Upper lobe of left lung (tissue), 6 donors: ENCODE measurements at places on chromosomes 11 and 22. TPM values are rescaled to one million over a fixed set of nuclear protein-coding genes. Genes with fewer than 3 reads are reported as not detected.

Gene LRRC74B
- 4.6 TPM for total RNA-seq

- no peak for DNase-seq
Measured at GRCh38 chr11:107131756-107132155, 113.5 kb upstream of the GUCY1A2 start.

DNA sequence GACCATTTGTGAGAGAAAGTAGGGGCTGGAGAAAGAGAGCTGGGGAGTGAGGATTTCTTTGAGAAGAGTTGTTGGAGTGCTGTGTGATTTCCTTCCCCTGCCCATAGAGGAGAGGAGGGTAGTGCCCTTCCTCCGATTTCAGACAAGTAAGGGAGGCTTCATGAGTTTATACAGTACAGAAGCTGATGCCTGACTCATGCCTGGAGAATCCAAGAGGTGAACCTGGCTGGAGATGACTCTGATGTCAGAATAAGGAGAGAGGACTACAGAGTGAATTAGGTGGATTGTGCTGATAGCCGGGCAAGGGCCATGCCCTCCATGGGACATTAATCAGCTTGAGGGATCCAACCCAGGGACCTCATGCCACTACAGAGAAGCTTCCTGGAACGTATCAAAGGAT is 91.6 kb downstream of the FAR1 start:
- no peak for DNase-seq

Gene CSNK2A3
- 4.7 TPM for total RNA-seq

DNA sequence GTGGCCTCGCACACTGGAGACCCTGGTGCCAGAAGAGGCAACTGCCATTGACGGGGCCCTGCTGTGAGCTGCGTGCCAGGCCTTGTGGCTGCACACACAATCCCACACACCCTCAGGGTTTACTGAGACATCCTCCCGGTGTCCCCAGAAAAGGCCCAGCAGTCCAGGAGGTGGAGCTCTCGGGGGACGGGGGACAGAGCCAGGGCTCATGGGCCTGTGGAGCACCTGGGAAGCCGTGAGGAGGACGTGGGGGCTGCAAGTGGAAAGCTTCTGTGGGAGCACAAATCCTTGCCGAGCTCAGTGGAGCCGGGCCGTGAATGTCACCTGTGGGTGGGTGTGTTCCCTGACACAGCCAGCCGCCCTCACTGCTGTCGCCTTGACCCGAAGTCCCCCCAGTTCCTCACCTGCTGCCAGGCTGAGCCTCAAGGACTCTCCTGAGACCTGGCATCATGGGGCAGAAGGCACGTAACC is 609.7 kb downstream of the TBC1D22A start:
- DNase-seq, result no peak

DNA sequence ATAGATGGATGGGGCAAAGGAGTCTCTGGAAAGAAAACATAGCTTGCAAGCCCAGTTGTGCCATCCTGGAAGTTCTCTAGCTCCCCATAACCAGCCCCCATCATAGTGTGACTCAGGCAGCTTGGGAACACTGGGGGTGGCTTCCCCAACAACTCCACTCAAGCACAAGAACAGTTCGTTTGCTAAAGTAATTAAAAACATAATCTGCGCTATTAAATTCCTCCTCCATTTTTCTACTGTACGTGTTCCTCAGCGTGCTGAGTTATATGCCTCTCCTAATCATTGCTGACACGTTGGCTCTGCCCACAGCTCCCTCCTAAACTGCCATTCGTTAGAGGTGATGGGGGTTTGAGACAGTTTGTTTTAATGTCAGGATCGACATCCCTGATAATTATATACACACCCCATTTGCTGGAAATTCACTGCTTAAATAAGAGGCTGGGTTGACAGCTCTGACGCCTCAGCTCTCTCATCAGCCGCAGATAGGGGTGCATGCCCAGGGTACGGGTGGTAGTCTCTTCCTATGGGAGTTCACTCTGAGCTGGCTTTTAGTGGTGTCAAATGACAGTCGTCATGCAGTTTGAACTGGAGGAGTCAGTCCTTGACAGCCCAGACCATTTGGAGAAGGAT is 59.5 kb upstream of the SEZ6L start:
- DNase-seq, result no peak

- no peak for DNase-seq
Measured at GRCh38 chr11:1532014-1532586, 40.0 kb downstream of the DUSP8 start.

DNA sequence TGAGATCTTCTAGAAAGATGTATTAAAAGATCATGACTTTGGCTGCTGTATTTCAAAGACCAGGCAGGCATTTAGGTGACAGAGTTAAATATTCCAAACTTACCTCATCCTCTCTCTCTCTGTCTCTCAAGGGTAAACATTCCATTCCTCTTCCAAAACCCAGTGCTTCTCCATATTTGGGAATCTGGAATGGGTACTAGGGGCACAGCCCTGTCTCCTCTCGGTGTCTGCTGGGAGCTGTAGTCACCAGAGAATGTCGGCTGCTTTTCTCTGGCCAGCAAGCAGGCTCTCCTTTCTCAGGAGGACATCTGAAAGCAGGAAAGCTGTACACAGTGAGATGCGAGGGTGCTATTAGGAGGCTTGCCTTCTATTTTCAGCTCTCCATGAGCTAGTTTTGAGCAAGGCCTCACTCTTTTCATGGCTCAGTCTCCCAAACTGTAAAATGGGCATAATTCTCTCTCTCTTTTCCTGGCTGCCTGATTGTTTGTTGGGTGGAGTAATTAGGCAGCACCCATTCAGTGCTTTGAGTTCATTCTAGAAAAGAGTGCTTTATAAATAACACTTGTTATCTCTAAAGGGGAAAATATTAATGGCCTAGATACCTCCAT is 9.3 kb upstream of the PEX26 start:
- no peak for DNase-seq

DNA sequence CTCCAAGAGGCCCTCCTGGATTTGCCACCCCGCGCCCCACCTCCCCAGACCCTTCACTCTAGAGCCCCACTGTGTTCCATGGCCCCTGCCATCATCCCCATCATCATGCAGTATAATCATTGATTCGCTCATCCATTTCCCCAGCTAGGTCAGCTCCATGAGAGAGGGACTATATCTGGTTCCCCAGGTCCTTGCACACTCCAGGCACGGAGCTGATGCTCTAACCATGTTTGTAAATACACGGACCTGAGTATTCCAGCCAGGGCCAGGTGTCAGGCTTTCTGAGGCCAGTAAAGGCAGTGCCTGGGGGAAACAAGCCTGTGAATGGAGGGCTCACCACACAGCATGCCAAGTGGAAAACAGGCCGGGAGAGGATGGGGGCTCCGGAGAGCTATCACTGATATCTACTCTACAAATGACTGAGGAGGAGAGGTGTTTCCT is 27.1 kb upstream of the OAF start:
- peak; percentile 16 for DNase-seq

DNA sequence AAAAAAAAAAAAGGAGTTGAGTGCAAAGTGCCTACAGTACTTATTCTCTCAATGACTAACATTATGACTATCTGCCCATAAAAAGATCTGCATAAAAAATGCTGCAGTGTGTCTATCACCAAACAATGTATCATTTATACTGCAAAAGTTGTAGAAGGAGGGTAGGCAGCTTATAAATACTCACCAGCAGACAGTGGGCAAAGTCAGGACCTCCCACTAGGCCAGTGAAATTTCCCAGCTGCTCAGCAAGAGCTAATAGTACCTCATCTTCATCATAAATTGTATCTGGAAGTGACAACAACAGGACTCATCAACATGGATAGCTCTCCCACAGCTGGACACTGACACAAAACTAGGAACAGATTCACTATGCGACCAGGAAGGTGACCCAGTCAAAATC is 1.6 kb downstream of the PPP2R1B start:
- no peak for DNase-seq

Gene APOL5
- not detected for total RNA-seq

DNA sequence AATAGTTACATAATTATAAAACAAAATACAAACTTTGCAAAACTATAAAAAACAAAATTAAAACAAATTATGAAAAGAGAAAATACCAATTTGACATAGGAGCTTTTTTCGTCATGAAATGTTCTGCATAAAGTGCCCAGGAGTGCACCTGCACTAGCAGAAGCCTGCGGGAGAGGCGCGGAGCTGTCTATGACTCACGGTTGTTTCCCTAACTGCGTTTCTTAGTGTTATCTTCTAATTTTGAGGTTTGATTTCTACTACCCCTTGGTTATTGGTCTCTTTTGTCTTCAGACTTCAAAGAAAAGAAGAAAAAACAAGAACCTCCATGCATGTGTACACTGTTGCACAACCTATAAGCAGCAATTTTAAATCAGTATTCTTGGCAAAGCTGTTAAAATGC is 740.9 kb upstream of the LRRC4C start:
- DNase-seq, result no peak

- DNase-seq, result no peak
Measured at GRCh38 chr22:42632096-42632495, 8.3 kb downstream of the ATP5MGL start.

GRCh38 chr11:118115048-118115447 is 28.3 kb upstream of the SMIM35 start:
- DNase-seq, result no peak

Gene C11orf86
- total RNA-seq, result not detected

GRCh38 chr11:117300773-117301172 is 9.6 kb downstream of the BACE1-AS start:
- no peak for DNase-seq

Gene MYO7A
- 5.9 TPM for total RNA-seq

GRCh38 chr11:73907191-73907590 is 30.4 kb downstream of the PAAF1 start:
- no peak for DNase-seq

DNA sequence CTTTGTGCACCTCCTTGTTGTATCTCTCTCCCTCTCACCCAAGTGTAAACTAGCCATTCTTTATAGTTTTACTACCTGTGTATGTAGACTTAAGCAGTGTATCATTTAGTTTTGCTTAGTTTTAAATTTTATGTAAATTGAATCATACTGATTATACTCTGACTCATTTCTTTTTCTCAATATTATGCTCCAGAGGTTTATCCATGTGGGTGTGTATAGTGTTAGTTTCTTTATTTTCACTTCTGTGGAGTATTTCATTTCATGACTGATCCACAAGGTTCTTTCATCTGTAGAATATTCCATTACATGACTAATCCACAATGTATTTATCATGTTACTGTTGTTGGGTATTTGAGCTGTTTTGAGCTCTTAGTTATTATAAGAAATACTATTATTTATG is 62.0 kb downstream of the CCDC34 start:
- no peak for DNase-seq

Gene CALCA
- not detected for total RNA-seq

GRCh38 chr22:46373921-46374662 is 38.6 kb downstream of the TRMU start:
- DNase-seq, result no peak

DNA sequence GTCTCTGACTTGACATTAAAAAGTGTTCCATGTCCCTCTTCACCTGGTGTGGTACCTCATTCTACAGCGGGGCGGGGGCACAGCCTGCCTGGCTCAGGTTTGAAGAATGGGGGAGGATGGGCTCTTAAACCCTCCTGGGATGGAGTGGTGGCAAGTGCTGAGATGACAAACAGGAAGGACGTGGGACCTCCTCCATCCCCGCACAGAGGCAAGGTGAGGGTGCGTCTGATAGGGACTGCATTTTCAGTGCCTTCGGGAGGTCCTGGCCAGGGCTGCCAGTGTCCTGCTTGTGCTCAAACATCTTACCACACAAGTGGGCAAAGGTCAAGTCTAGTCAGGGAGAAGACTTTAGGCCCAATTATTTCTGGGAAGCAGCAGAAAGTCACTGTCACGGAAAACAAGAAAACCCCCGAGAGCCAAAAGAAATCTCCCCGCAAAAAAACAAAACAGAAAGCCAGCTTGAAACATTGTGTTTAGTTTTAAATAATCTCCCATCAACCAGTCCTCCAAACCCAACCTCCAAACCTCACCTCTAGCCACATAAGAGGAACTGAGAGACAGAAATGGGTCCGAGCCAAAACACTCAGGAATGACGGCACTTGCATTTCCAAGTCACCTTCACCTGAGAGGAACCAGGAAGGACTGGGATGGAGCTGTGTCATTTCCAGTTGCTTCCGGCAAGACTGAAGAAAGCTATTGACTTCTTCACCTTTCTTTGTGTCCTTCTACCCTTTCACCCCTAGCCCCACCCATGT is 966.5 kb downstream of the NTM start:
- no peak for DNase-seq

- no peak for DNase-seq
Measured at GRCh38 chr22:43181321-43182076, 5.4 kb downstream of the TTLL12 start.

Gene IL17RA
- total RNA-seq, result 40.4 TPM

- no peak for DNase-seq
Measured at GRCh38 chr11:129856036-129856435, 39.3 kb downstream of the NFRKB start.

Gene MAJIN
- not detected for total RNA-seq

GRCh38 chr11:20592741-20593140 is 6.7 kb upstream of the SLC6A5 start:
- DNase-seq, result no peak

- peak; percentile 79 for DNase-seq
Measured at GRCh38 chr11:9003573-9004182, at the start of gene NRIP3. Gene NRIP3, minus strand, starts transcription at chr11:9004001. Its CDS starts 66 bp downstream, at chr11:9003935.

DNA sequence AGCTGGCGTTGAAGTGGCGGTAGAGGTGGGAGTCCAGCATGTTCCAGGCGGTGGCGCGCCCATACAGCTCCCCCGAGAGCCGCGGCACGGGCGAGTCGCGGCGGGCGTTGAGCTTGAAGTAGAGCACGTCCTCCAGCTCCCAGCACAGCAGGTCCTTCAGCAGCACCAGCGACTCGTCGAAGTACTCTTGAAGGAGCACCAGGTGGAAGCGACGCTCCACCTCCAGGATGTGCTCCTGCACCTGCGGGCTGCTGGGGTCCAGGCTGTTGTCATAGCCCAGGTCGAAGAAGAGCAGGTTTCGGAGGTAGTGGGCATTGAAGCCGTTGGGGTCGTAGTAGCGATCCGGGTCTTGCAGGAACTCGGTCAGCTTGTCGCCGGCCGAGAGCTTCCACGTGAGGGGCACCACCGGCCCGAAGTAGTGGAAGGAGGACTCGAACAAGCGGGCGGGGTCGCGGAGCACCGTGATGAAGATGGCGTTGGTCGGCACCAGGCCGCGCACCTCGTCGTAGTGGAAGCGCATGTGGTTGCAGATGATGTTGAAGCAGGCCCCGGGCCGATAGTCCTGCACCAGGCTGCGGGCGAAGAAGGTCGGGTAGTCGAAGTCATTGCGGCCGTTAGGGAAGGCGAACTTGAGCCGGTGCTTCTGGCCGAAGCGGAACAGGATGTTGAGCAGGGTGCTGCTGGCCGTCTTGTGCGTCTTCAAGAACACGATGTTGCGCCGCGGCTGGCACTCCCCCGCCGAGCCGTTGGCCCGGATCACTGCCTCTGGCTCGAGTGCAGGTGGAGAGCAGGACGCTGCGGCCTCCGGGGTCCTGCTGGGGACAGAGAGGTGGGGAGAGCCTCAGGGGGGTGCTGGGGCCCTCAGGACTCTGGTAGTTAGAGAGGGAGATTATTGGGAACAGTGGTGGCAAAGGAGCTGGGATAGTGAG is 9.0 kb upstream of the SEC14L6 start:
- peak; percentile 83 for DNase-seq

DNA sequence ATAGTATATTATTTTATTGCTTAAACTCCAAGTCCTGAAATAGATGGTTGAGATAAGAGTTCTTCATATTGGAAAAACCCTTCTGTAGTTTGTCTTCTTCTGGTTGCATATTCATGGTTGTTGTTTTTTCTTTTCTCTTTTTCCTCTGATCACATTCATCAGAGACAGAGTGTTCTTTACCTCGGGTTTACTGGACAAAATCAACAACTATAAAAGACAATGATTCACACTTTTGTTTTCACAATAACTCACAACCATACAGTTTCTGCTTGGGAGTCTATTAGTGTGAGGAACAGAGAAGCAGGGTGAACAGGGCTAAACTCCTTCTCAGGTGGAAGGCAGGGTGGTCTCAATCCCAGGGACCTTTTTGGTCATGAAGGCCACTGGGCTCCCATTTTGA is 2.6 kb upstream of the SLC22A25 start:
- no peak for DNase-seq
